Posterior vena cava (tissue), 2 donors: ENCODE measurements at places on chromosomes 5 and 9.

DNA sequence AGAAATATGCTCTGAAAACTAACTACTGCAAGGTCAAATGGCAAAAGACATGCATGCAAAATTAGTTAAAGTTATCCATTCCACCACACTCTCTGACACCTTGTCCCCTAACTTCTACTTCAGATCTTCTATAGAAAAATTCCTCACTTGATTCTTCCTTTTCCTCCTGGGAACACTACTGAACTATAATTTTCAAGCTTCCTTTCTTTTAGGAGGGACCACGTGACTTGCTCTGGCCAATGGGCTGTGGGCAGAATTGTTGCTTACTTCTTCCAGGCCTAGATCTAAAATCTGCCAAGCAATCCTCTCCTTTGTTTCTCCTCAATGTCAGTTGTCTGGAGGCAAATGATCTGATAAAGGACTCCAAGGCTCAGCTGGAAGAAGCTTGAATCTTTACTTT lies 441.0 kb downstream of the CDK5RAP2 start:
- DNase-seq, result no peak

- DNase-seq, result no peak
Measured at GRCh38 chr9:5621327-5621726, 7.6 kb upstream of the RIC1 start.

DNA sequence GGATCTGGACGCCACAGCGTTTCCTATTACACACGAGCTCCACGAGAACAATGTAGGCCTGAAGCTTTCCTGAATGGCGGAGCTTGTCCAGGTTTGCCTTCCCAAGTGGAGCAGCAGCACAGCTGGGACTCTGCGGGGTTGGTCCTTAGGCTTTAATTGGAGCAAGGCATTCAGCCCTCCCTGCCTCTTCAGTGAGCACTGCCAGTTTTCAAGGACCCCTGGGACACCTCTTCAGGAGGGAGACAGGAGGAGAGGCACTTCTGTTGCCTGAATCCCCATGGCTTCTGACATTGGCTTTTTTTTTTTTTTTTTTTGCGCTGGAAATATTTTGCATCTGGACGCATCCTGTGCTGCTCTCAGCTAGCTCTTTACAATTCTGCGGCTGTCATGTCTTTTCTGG lies 179.4 kb downstream of the SEMA6A start:
- no peak for DNase-seq

DNA sequence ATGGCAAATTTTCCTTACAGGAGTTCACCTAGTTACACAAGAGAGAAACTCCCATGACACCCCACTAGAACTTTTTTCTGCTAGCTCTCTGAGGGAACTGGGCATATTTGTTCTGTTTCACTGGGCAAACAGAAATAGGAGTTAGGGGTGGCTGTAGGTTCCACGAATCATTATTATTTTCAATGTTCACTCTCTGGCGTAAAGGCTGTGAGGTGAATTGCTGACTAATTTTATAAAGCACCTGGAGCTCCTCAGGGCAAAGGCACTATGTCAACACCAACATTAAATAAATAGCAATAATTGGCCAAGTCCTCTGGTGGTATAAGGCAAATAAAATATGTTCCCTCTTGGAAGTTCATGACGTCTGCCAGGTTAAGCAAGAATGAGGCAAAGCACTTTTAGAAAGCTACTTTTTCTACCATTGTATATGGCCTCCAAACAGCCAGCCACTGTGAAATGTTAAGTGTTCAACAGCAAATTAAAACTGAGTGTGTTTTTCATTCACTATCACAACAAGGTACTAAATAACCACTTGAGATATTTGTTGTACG lies 344.6 kb downstream of the PDE4D start:
- no peak for DNase-seq

- no peak for DNase-seq
Measured at GRCh38 chr9:127941062-127941960, 3.7 kb upstream of the DPM2 start.

DNA sequence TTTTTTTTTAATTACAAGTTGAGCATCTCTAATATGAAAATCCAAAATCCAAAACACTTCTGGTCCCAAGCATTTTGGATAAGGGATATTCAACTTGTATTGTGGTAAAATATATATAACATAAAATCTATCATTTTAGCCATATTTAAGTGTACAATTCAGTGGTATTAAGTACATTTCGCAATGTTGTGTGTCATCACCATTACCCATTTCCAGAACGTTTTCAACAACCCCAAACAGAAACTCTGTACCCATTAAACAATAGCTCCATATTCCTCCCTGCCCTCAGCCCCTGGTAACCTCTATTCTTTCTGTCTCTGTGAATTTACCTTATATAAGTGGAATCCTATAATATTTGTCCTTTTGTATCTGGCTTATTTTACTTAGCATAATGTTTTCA lies 24.9 kb downstream of the TICAM2 start:
- DNase-seq, result no peak

- no peak for DNase-seq
Measured at GRCh38 chr5:78974011-78974410, 11.1 kb downstream of the ARSB start.

DNA sequence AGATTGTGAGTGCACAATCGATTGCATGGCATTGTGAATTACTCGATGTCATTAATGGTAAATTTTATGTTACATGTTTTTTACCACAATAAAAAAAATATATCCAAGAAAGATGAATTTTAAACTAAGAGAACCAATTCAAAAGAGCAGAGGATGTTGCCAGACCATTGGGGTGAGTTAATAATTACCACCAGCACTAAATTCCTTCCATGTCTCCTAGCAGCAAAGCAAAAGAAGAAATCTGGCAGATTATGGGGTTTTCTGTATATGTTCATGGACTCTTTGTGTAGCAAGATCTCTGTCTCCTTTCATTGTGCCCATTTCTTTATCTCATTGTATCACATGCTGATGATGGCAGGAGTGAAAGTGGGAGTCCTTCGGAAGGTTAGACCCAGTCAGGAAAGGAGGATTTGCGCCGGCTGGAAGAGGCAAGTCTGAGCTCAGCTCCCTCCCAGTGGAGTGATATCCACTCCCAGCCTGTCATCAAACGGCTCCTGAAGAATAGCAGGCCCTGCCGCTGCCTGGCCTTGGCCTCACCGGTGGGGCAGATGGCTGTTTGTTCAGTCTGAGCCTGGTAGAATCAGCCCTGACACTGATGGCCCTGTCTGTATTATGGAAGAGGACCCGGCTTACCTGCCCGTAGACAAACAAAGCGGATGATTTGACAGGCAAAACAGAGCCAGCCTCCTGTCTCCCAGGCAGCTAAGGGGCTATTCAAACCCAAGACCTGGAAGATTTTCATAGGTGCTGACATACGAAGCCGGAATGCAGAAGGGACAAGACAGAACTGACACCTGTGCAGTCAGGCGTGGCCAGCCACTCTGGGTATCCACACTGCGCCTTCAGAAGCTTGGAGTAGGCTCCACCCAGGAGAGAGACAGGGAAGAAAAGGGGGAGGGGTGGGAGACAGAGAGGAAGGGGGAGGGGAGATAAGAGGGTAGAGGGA lies 21.9 kb upstream of the FOXE1 start:
- no peak for DNase-seq

DNA sequence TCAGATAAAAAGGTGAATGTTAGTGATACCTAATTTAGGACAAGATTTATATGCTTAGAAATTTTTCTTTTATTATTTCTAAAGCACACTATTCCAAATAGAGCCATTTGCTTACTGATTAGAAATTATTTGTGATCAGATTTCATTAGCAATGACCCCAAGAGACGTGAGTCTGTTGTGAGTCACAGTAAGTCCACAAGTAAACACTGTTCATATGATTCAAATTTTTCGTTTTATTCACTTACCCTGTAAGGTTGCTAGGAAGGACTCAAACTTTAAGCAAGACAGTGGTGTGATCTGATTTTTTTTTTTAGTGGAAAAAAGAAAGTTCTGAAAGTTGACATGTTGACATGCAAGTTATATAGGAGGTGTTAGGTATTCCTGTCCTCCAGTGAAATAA lies 1.2 kb downstream of the CARD6 start:
- DNase-seq, result no peak

DNA sequence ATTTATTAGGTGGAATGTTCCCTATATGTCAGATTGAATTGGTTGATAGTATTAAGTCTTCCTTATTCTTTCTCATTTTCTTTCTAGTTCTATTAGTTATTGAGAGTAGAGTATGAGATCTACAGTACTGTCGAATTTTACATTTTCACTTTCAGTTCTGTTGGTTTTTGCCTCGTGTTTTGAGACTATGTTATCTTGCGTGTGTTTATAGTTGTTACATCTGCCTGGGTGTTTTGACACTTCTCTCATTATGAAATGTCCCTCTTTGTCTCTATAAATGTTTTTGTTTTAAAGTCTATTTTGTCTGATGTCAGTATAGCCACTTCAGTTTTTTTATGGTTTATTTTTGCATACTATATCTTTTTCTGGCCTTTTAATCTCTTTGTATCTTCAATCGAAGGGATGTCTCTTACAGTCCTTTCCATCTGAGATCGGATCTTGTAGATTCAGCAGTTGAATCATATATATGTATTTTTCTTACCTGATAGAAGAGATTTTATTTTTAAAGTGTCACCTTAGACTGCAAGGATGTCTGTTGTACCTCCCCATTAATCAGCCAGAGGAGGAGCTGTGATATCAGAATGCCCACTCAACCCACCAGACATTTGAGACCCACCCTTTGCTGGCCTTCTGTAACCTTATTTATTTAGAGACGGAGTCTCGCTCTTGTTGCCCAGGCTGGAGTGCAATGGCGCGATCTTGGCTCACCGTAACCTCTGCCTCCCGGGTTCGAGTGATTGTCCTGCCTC lies 20.7 kb downstream of the EHMT1 start:
- no peak for DNase-seq

DNA sequence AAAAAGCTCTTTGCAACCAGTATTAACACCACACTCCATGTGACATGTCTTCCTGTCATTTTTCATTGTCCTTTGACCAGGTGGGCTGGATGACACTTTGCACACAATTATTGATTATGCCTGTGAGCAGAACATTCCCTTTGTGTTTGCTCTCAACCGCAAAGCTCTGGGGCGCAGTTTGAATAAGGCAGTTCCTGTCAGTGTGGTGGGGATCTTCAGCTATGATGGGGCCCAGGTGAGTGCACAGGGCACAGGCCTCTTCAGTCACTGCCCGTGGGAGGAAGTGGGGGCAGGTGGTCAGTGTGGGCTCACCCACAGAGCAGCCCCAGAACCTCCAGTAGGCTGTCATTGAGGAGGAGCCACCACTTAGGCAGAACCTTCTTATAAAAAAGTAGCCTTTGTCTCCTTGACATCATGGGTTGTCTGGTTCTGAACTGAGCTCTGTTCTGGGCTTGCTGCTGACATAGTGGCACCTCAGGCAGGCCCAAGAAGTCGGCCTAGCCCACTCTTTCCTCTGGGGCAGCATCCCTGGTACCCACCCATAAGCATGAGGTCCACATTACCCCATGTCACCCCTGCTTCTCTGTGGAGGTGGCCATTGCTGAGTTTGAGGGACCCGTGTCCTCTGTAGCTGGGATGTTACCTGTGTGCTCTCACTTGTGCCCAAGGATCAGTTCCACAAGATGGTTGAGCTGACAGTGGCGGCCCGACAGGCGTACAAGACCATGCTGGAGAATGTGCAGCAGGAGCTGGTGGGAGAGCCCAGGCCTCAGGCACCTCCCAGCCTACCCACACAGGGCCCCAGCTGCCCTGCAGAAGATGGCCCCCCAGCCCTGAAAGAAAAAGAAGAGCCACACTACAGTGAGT lies 39.3 kb downstream of the SECISBP2 start:
- no peak for DNase-seq

DNA sequence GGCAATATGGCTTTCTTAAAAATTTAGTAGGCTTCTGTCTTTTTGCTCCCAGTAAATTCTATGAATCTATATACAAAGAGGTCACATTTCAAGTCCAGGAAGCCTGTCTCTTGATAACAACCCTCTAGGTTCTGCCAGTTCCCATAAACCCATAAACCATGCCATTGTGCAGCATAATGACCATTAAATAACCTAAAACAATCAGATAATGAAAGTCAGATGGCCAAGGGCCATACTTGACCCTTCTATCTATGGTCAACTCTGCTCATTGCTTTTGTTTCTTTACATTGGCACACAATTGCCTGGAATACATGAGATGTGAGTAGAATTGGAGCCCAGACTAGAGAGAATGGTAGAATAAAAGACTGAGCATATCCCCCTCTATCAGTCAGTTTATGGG lies 305.4 kb upstream of the KIF2A start:
- DNase-seq, result no peak

DNA sequence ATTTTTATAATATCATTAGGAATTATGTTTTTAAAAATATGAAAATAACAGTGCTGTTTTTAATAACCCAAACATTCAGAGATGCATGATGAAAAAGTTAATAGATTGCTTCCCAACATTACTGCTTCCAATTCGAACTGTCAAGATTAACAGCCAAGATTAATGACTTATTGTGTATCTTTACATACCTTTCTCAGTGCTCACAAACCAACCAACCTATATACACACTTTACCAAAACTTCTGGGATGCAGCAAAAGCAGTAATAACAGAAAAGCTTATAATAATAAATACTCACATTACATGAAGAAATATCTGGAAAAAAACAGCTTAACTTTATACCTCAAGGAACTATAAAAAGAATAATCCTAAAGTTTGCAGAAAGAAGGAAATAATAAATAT lies 82.1 kb downstream of the TMEM232 start:
- no peak for DNase-seq

- peak; percentile 87 for DNase-seq
Measured at GRCh38 chr9:79572608-79573411, 1.0 kb downstream of the TLE4 start.

DNA sequence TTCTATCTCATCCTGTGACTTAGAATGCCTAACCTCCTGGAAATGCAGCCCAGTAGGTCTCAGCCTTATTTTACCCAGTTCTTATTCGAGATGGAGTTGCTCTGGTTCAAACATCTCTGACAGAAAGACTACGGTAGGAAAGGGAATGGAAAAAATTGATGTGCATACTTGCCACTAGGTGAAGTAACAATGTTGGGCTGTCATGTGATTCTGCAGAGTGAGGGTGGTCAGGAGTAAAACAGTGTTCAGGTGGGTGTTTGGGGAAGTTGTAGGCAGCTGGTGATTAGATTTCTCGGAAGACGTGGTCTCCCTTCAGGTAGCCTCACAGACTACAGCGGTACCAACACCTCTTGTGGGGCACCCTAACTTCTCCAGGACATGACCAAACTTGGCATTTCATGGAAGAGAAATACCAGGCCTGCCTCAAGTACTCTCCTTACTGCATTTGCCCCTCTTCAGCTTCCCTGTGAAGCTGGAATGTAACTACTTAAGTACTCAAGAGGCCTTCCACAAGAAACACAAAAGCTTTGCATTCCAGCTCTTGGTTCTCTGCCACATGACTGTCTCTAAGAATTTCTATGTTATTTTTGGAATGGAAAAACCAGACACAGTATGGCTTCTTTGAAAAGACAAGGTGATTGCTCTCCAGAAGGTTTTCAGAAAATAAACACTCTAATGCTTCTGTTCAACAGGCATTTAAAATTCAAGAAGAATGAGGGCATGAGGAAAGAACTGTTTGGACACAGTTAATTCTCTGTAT lies 17.4 kb upstream of the ENTREP1 start:
- DNase-seq, result no peak
